ENCODE measurements at places on chromosomes 13 and 19.

DNA sequence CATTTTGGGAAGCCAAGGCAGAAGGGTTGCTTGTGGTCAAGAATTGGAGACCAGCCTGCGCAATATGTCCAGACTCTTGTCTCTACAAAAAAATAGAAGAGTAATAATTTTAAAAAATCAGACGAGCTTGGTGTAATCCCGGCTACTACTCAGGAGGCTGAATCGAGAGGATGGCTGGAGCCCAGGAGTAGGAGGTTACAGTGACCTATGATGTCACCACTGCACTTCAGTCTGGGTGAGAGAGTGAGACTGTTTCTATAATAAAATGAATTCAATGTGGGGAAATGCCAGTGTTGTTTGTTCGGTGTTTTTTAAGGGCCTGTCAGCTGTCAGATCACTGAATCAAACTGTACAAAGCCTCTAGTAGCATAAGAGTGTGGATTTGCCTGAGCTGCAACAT is 1.2 kb upstream of the FBXL3 start:
- no peak for DNase-seq

- DNase-seq, result no peak
These were observed 49.4 kb downstream of the SERP2 start for GRCh38 chr13:44422755-44423643.

GRCh38 chr13:112718318-112718717 is 28.5 kb downstream of the ATP11A start:
- no peak for DNase-seq

DNA sequence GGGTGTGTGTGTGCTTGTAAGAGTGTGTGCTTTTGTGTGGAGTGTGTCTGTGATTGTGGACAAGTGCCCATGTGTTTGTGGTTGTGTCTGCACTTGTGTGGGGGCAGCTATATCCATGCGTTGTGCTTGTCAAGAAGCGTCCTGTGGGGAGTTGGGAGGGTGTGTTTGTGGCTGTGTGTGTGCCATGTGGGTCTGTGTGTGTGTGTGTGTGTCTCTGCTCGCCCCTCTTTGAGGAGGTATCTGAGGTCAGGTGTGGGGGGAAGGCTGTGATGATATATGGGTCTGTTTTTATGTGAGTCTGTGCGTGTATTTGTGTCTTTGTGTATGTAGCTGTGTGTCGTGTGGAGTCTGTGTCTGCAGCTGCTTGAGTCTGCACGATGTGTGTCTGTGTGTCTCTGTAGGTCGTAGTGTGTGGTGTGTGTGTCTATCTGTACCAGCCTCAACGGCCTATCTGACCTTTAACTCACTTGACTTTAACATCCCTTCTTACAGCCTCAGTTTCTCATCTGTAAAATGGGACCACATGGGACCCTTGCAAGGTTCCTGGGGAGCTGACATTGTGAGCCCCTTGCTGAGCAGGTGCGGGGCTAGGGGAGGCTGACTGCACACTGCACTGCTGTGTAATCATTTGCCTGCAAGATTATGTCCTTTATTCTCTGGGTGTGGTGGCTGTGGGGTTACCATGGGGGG is 4.0 kb upstream of the NFIC start:
- DNase-seq, result no peak

- no peak for DNase-seq
These were observed 65.7 kb downstream of the CEBPG start for GRCh38 chr19:33438987-33439781.

Data from stimulated activated CD4-positive, alpha-beta T cell treated with anti-CD3 and anti-CD28 coated beads, TNF-alpha, amount 100 ng/mL, for 4 hours (primary cell).